ENCODE measurements at places on chromosomes 6 and 20.

DNA sequence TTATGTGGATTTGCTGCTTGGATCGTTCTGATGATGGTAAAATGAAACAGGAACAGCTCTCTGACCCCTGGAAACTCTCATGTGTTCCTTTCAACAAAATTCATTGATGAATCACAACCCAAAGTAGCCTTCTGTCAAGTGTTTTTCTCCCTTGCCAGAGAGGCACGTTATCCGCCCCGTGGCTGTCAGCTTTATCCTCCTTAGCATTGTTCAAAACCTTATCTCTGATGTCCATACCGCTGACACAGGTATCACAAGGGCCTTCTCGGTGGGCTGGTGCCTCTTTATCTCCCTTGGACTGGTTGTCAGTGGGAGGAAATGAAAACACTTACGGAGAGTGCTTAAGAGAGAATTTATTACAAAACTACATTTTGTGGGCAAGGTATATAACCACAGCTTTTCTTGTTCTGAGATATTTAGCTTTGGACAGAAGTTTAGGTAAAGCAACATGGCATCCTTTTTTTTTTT is 84.9 kb downstream of the TIAM2 start:
- no peak for DNase-seq

- DNase-seq: no peak
These were observed 78.9 kb downstream of the CD40 start for GRCh38 chr20:46196990-46197389.

GRCh38 chr20:33744773-33745385 is 13.1 kb downstream of the ZNF341 start:
- no peak for DNase-seq

GRCh38 chr6:27672113-27672799 is 199.4 kb upstream of the ZNF184 start:
- DNase-seq: no peak

GRCh38 chr20:63487781-63488241 is 11.1 kb downstream of the EEF1A2 start:
- DNase-seq: no peak

- DNase-seq: no peak
These were observed 246.7 kb downstream of the FOXC1 start for GRCh38 chr6:1856381-1856780.

DNA sequence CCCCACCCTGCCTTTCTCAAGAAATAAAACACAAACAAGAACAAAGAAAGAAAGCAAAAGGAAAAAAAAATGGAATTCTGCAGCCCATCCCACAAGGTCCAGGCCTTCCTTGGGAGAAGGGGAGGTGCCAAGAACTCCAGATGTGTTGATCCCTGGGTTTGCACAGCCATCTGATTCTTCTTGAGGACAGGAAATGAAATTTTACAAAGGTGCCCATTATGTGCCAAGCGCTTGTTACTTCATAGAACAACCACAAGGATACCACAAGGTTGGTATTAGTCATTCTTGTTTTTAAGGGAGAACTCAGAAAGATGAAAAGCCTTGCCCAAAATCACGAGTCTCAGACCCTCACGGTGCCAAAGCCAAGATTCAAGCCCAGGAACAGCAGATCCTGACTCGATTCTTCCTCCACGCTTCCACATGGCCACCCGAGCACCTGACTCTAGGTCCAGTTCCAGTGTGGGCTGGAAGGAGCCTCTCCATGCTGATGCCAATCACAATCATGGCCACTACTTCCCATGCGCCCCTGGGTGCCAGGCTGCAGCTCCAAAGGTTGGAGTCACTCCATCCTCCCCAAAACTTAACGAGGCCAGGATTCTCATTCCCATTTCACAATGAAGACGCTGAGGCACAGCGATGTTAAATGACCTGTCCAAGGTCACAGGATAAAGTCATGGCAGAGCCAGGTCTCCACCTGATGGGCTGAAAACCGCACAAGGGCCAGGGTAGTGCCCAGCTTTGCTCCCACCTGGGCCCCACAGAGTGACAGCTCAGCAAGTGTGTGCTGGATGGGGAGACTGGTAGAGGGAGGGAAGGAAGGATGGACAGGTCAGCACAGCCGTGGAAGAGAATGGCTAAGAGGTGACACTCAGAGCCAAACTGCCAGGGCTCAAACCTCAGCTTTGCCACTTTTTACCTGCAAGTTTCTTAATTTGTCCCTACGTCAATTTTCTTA is 66.7 kb upstream of the TOP1 start:
- DNase-seq: no peak

- DNase-seq: no peak
These were observed 224.4 kb upstream of the FLRT3 start for GRCh38 chr20:14561741-14562221.

DNA sequence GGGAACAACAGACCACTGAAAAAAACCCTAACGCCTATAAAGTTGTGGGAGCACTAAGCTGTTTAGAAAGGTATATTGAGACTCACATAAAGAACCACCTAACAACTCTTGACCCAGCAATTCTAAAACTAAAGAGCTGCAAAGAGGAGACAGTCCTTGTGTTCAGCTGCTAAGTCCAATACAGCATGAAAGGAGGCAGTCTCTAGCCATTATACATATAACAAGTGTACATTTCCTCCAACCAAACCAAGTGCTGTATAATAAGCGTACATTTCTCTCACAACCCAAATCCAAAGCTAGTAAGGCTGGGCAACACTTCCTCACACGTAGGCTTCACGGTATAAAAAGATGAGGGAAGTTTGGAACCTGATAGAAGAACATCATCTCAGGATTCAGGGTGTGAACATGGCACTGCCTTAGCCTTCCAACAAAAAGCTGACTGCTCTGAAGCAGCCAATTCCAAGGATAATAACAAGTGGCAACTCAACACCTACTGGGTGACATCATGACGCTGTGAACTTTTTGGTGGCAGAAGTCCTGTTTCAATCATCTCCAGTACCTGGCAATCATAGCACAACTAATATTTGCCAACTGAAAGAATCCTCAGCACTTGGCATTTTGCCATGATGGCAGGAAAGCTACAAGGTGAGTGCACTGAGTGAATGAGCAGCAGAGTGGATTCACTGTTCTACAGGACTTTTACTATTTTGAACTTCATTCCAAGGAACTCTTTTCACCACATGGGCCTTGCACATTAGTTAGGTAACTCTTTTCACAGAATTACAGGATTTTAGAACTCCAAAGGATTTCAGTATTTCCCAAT is 16.6 kb downstream of the TBC1D20 start:
- no peak for DNase-seq

DNA sequence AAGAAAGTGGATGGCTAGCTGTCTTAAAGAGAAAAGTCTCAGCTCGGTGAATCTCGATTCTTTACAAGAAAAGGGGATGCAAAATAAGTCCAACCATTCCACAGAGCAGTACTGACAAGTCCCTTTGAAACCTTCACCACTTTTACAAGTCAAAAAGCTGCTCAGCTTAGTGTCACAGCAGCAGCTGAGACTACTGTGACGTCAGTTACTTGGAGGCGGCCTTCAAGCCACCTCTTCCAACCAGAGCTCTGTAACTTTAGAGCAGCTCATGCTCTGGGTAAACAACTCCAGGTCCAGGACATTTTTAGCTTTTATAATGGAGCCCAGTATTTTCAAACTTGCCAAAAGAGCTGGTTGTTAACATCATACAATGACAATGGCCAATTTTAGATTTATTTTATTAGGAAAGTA is at the start of gene KIAA0408:
Gene KIAA0408, minus strand, starts transcription at position 159 of the 411 bp plus-strand sequence. CDS start 5,408 bp downstream, outside the sequence.
- DNase-seq: no peak

DNA sequence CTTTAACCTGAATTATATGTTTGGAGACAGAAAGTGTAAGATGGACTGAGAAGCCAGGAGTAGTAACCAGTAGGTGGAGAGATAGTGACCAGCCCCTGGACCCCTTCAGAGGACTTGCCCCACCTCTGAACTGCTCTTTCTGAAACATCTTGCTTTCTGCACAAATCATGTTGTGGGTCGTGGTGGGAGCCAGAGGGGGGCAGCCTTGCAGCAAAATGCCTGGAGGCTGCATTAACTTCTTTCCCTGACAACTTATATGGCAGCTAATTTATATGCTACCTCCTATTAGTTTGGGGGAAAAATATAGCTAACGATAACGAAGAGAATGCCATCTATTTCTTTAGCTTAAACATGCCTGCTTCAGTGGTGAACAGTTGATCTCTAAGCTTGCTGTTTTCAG is 859.8 kb downstream of the MAFB start:
- DNase-seq: no peak

DNA sequence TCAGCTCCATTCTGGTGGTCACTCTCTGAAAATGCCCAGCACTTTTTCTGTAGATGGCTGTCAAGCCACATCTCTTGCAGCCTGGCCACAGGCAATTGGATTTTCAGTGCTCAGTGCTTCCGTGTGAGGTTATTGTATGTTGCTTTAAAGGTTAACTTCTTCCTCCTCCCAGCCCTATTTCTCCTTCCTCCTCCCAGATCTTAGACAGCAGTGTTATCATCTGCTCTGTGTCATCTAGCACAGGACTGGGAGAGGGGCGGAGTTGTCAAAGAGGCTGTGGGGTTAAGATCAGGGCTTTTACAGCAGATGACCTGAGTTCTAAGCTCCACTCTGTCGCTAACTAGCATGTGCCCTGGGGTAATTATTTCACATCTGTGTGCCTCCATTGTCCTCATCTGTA is 129.0 kb downstream of the PHACTR3 start:
- no peak for DNase-seq

GRCh38 chr6:129679758-129680157 is 30.2 kb downstream of the ARHGAP18 start:
- DNase-seq: no peak

DNA sequence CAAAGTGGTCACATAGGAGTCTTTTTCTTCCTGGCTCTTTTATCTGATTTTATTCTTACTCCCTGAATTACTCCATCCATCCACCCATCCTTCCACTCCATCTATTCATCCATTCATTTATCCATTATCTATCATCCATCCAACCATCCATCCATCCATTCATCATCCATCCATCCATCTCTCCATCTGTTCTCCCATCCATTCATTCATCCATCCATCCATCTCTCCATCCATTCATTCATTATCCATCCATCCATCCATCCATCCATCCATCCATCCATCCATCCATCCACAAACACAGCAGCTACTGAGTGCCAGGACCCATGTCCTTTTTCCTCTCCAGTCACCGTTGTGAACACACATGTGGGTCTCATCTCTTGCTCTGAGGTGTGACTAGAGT is 78.5 kb upstream of the NNAT start:
- no peak for DNase-seq

- no peak for DNase-seq
These were observed 52.1 kb upstream of the DSP start for GRCh38 chr6:7489376-7489775.

GRCh38 chr6:139701003-139701402 is 326.6 kb upstream of the CITED2 start:
- no peak for DNase-seq

- no peak for DNase-seq
These were observed 91.2 kb upstream of the TMEM181 start for GRCh38 chr6:158468666-158469065.

- no peak for DNase-seq
These were observed 3.0 kb downstream of the DDO start for GRCh38 chr6:110412360-110412759.

GRCh38 chr20:35731469-35731788 is 10.6 kb downstream of the RBM39 start:
- no peak for DNase-seq

GRCh38 chr6:86511962-86512361 is 425.4 kb upstream of the HTR1E start:
- DNase-seq: no peak

DNA sequence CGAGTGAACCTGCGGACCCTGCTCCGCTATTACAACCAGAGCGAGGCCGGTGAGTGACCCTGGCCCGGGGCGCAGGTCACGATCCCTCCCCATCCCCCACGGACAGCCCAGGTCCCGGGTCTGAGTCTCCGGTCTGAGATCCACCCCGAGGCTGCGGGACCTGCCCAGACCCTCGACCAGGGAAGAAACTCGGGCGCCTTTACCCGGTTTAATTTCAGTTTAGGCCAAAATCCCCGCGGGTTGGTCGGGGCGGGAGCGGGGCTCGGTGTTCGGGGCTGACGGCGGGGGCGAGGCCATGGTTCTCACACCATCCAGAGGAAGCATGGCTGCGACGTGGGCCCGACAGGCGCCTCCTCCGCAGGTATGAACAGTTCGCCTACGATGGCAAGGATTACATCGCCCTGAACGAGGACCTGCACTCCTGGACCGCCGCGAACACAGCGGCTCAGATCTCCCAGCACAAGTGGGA is 46.9 kb upstream of the TRIM26 start:
- DNase-seq: peak; percentile 14

- DNase-seq: no peak
These were observed 221.9 kb downstream of the TBC1D32 start for GRCh38 chr6:121112356-121112755.

GRCh38 chr6:26321005-26321404 is 44.0 kb upstream of the BTN3A2 start:
- no peak for DNase-seq

GRCh38 chr6:85010865-85011264 is 246.5 kb upstream of the TBX18 start:
- no peak for DNase-seq

GRCh38 chr20:53972179-53972578 is 98.2 kb downstream of the BCAS1 start:
- no peak for DNase-seq

DNA sequence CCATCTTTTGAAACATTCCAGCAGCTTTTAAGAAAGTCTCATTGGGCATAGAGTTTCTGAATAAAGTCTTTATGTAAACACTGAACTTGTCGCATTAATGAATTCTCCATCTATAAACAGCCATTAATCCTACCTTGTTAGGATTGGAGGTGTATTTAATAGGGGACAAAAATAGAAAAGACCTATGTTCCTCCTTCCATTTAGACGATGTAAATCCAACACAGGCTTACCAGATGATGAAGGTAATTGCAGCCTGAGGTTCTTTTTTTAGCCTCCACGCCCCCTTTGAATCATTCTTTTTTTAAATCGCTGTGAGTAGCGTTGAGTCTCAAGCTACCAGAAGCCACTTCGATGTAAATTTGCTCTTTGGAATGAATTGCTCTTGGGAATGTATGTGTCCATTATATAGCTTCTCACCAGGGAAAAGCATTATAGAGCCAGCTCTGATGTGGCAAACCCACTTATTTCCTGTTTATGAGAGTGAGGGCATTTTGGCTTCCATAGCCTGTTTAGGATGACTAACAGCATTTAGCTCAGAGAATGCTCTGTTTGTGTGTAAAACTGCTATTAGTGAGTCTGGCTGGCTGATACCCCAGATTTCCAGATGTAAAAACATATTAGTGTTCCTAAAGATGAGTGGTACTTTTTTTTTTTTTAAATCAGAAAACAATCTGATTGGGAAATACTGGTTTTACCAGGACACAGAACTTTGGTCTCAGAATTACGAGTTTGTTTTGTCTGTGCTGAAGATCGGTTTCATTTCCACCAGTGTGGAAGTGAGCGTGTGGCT is 74.9 kb upstream of the CLDN20 start:
- DNase-seq: no peak

All from activated CD4-positive, alpha-beta T cell treated with anti-CD3 and anti-CD28 coated beads for 1 hour (primary cell).